Kidney (tissue), 22 donors: ENCODE measurements at places on chromosomes 6 and 20. TPM values are rescaled to one million over a fixed set of nuclear protein-coding genes. Genes with fewer than 3 reads are reported as not detected.

SLC17A3 gene
- total RNA-seq, result 14.0 TPM

MLN gene
- not detected for total RNA-seq

GRCh38 chr20:6769903-6770785, 2.7 kb downstream of the BMP2 start:
- H3K36me3 ChIP-seq, result no peaks in the 10 kb centered on the region
- H3K27me3 ChIP-seq, result no peaks in the 10 kb centered on the region
- H3K4me1 ChIP-seq, result no peaks in the 10 kb centered on the region
- H3K27ac ChIP-seq, result no peak overlapping the region
- peak; percentile 70 for DNase-seq

GRCh38 chr20:54474046-54474445, 1.3 kb upstream of the DOK5 start:
- H3K4me1 ChIP-seq, result peaks cover 5% of the 10 kb centered on the region
- no peak overlapping the region for H3K27ac ChIP-seq
- H3K36me3 ChIP-seq, result no peaks in the 10 kb centered on the region
- DNase-seq, result no peak
- H3K27me3 ChIP-seq, result peaks cover 5% of the 10 kb centered on the region
- no peak overlapping the region for H3K4me3 ChIP-seq

BYSL gene
- 14.3 TPM for total RNA-seq

DNA sequence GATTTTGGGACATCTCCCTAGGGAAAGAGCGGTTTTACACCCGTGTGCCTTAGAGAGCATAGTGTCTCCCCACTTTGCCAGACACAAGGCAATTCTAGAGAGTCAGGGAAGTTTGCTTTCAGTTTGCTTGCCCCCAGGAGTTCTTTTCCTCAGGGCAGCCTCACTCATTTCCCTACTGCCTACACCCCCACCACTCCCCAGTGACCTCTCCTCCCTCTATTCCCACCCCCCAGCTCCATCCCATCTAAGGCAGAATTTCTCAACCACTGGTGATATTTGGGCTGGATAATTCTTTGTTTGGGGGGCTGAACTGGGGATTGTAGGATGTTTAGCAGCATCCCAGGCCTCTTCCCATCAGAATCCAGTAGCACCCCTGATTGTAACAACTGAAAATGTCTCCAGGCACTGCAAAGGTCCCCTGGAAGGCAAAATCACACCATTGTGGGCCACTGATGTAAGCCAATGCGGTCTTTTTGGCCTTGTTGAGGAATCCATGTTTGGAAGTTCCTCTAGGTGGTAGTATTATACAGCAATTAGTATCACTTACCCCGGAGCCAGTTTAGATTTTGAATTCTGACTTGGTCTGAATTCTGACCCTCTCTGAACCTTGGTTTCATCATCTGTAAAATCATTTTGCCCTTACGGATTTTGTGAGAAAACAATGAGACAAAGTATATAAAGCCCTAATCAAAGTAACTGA, 1.3 kb downstream of the EPPIN start:
- no peak overlapping the region for H3K4me3 ChIP-seq
- no peaks in the 10 kb centered on the region for H3K4me1 ChIP-seq
- no peak for DNase-seq

GRCh38 chr6:116385459-116385802, 14.7 kb downstream of the DSE start:
- H3K4me3 ChIP-seq, result no peak overlapping the region
- H3K4me1 ChIP-seq, result peaks cover 4% of the 10 kb centered on the region
- DNase-seq, result no peak

- no peaks in the 10 kb centered on the region for H3K27me3 ChIP-seq
- H3K4me1 ChIP-seq, result no peaks in the 10 kb centered on the region
- H3K4me3 ChIP-seq, result no peak overlapping the region
- no peak overlapping the region for H3K27ac ChIP-seq
- DNase-seq, result no peak
These were observed 185.9 kb downstream of the UST start for GRCh38 chr6:148932731-148933130.

- H3K36me3 ChIP-seq, result no peaks in the 10 kb centered on the region
- H3K4me3 ChIP-seq, result no peak overlapping the region
- H3K27ac ChIP-seq, result no peak overlapping the region
These were observed 114.1 kb downstream of the NRN1 start for GRCh38 chr6:5892669-5893068.

CTAGE9 gene
- total RNA-seq, result not detected

DNA sequence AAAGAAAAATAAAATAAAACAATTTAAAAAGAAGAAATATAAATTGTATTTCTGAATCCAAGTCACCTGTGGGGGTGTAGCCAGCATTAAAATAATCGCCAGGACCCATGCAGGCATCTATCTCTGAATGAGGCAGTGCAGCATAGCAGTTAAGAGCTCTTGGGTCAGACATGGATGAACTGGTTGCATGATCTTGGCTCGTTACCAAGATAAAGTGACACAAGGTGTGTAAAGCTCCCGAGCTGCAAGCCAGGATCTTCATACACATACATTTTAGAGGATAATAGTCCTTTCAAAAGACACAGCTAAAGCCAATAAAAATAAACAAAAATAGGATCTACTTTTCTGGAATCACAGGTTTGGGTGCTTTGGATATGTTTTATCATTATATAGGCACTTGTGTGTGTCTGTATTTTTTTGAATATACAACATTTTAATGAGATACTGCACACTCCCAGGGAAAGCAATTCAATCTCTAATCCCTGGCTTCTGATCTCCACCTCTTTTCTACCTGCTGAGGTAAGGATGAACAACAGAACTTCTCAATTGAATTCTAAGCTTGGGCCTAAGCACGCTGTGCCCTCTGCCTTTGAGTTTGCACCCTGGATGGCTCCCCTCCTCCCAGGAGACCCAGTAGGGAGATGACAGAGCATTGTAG, 8.9 kb downstream of the TRIM10 start:
- H3K4me3 ChIP-seq, result no peak overlapping the region
- H3K4me1 ChIP-seq, result no peaks in the 10 kb centered on the region
- H3K36me3 ChIP-seq, result no peaks in the 10 kb centered on the region
- no peaks in the 10 kb centered on the region for H3K27me3 ChIP-seq

DNA sequence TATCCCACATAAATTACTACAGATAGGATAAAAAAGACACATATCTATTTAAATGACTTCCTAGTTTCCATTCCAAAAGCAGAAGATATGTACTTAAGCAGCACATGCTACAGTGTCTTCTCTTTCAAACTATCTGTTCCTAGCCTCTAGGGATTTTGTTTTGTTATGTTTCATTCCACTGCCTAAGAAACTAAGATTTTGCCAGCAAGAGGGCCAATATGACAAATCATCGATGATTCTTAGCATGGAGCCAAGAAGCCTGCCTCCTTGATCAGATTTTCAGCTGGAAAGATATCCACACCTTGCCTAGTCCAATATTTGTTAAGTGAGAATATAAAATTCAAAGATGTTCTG, 7.0 kb downstream of the SNX5 start:
- DNase-seq, result no peak
- no peaks in the 10 kb centered on the region for H3K27me3 ChIP-seq
- H3K4me1 ChIP-seq, result peaks cover 9% of the 10 kb centered on the region
- H3K36me3 ChIP-seq, result no peaks in the 10 kb centered on the region

SLC23A2 gene
- 20.5 TPM for total RNA-seq

DNA sequence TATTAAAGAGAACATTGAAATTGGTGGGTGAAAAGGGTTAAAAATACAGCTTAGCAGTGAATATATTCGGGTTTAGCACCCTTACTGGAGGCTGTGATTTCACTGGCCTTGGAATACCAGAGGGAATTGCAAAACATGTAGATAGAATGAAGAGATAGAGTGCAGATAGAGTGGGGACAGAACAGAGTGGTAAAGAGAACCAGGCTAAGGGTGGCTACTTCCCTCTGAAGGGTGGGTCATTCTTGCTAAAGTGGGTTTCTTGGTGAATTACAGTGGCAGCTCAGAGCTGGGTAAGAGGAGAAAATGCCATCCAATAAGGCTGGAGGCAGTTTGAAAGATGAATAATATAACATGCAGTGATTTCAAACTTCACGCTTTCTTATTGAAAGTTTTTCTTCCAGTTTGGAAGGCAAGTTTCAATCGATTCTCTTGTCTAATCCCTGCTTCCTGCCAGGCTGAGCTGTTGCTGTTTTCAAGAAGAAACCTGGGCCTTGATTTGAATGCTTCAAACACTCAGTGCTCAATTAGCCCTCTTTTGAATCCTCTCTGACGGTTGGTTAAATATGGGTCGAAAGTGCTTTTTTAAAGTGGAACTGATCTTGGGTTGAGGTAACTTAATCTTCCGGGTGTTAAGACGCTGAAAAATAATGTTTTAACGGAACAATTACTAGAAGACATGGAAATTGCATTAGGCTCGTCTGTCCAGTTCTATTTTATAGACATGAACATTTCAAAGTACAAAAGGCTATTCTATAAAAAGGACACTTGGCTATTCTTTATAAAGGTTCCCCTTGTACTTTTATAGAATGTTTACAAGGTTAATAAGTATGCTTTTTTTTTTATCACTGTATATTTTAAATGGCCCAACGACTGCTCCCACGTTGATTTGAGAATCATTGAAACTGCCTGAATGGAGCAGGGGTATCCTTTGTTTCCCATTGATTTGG, 203.3 kb downstream of the BCAS1 start:
- DNase-seq, result no peak
- no peak overlapping the region for H3K4me3 ChIP-seq
- peaks cover 21% of the 10 kb centered on the region for H3K4me1 ChIP-seq
- H3K36me3 ChIP-seq, result no peaks in the 10 kb centered on the region
